ENCODE measurements at places on chromosomes 13 and 19.
A peak's percentile ranks its signal among the peaks of the same experiment; 100 is the strongest.

GRCh38 chr19:49057636-49058234, at the start of gene CGB7:
CGB7 (minus strand) TSS chr19:49057749; CDS start chr19:49055375, 2,374 bp downstream.
- no peak for DNase-seq

DNA sequence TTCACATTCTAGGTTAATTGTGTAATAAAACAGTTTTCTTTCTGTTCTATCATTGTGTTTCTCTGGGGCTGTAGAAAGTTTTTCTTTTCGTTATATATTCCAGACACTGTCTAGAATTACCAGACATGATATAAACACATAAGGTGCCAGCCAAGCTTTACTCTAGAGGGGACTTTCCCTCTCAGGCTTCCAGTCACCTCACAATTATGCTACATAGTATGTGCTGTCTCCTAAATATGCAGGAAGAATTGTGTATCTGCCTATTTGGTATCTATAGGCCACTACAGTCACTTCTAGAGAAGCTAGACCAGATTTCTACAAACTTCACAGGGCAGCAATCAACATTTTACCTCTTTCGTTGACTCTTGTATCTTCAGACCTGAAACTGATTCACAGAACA, 14.6 kb downstream of the ZNF257 start:
- DNase-seq = no peak

GRCh38 chr13:48979892-48980291, 4.2 kb downstream of the FNDC3A start:
- no peak for DNase-seq

GRCh38 chr19:807627-808422, 10.6 kb downstream of the PTBP1 start:
- no peak for DNase-seq

- DNase-seq = no peak
These were observed 9.4 kb downstream of the FOSB start for GRCh38 chr19:45477186-45477585.

GRCh38 chr13:22936228-22936627, 244.6 kb upstream of the SGCG start:
- DNase-seq = no peak

DNA sequence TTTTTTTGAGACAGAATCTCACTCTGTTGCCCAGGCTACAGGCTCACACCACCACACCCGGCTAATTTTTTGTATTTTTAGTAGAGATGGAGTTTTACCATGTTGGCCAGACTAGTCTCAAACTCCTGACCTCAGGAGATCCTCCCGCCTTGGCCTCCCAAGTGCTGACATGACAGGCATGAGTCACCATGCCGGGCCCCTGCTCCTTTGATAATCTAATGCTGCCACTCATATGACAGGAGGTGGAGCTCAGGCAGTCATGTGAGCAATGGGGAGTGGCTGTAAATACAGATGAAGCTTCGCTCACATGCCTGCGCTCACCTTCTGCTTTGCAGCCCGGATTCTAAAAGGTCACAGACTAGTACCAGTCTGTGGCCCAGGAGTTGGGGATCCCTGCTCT, 25.1 kb downstream of the ARHGEF18 start:
- DNase-seq = peak; percentile 26
